ENCODE measurements at places on chromosomes 5 and 9. TPM values are rescaled to one million over a fixed set of nuclear protein-coding genes. Genes with fewer than 3 reads are reported as not detected.

Gene RECK
- 6.1 TPM for total RNA-seq

Gene ACTBL2
- total RNA-seq = 0.07 TPM

Gene PCDHB6
- total RNA-seq = 1.2 TPM

Gene CATSPER3
- total RNA-seq = 0.67 TPM

Gene STK10
- total RNA-seq = 24.4 TPM

Gene LECT2
- total RNA-seq = not detected

Gene ROR2
- total RNA-seq = 0.67 TPM

Gene SNX2
- total RNA-seq = 39.9 TPM

Gene PIP5K1B
- total RNA-seq = not detected

Gene HK3
- total RNA-seq = not detected

Gene ESM1
- not detected for total RNA-seq

Gene HSPA9
- 339 TPM for total RNA-seq

Gene TMC1
- total RNA-seq = 0.20 TPM

Gene TMEM252
- not detected for total RNA-seq

Gene SAXO1
- total RNA-seq = not detected

Gene SKP1
- total RNA-seq = 649 TPM

Gene SARDH
- 0.05 TPM for total RNA-seq

Gene ADAMTS2
- 0.09 TPM for total RNA-seq

Gene CTSV
- 13.6 TPM for total RNA-seq

Gene DRD1
- total RNA-seq = 0.51 TPM

Gene LMBRD2
- 1.6 TPM for total RNA-seq

Gene CLIC3
- total RNA-seq = 3.3 TPM

Gene C9orf153
- not detected for total RNA-seq

Gene CRAT
- 32.0 TPM for total RNA-seq

Gene ACSL6
- not detected for total RNA-seq

Gene CYSRT1
- total RNA-seq = 4.0 TPM

Gene PPP3R2
- total RNA-seq = not detected

Gene FCN2
- not detected for total RNA-seq

Gene MEIKIN
- not detected for total RNA-seq

Gene HTR4
- total RNA-seq = not detected

Gene GOLM1
- total RNA-seq = 118 TPM

Gene C9orf40
- 7.2 TPM for total RNA-seq

Gene FLT4
- total RNA-seq = 2.5 TPM

Gene PCDHA9
- 0.04 TPM for total RNA-seq

Gene TAF1L
- not detected for total RNA-seq

Gene FAM200C
- 2.2 TPM for total RNA-seq

Gene ZFYVE16
- total RNA-seq = 20.0 TPM

Gene CORO2A
- 0.52 TPM for total RNA-seq

Gene NMUR2
- total RNA-seq = 0.14 TPM

Gene BARHL1
- total RNA-seq = not detected

Gene IRX1
- total RNA-seq = not detected

Gene CCNJL
- total RNA-seq = 13.7 TPM

Gene NAIP
- total RNA-seq = 0.27 TPM

Gene CARTPT
- total RNA-seq = not detected

Gene NFIB
- 10.1 TPM for total RNA-seq

Gene SPINK1
- total RNA-seq = not detected

Gene NDFIP1
- 53.0 TPM for total RNA-seq

Gene HRCT1
- total RNA-seq = 0.30 TPM

Gene NR5A1
- total RNA-seq = not detected

Gene SOHLH1
- total RNA-seq = not detected

Gene RNF183
- total RNA-seq = 0.09 TPM

Gene PCDH1
- 2.2 TPM for total RNA-seq

Gene SPATA31E1
- not detected for total RNA-seq

Gene IL17B
- not detected for total RNA-seq

Gene SLCO4C1
- total RNA-seq = not detected

Gene PCDHA7
- 0.08 TPM for total RNA-seq
